SHP77 treated with DMSO at 0.1 percent for 48 hours (cell line): ENCODE measurements at places on chromosomes 1 and 21.

- no peak for DNase-seq
Measured at GRCh38 chr1:166172106-166172505, 5.3 kb upstream of the FAM78B start.

DNA sequence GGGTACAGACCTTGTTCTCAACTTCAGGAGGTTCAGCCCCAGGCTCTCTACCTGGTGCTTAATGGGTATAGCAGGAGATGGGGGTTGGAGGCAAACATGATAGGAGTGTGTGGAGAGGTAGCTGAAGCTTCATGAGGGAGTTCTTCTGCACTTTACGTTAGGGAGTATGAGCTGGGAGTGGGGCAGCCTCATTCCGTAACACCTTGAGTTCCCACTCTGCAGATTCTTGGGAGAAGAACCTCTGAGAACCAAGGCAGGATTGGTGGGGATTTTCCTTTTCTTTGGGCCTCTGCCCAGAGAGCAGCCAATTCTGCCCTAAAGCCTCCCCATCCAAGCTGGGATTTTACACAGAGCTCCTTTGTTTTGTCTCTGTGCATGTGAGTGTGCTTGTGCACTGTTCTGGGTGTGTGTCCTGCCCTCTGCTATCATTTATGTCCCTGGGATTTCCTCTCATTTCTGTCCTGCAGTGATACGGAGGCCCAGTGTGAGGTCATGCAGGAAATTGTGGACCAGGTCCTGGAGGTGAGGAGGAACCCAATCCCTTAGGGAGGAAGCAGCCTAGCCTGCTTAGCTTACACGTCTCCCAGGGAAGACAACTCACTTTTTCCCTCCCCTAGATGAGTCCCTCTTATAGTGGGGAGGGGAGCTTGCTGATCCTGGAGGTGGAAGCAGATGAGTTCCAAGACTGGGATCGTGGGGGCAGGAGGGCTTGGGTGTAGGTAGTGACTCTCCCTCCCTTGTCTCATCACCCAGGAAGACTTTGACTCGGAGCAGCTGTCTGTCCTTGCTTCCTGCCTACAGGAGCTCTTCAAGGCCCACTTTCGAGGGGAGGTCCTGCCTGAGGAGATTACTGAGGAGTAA lies 11.6 kb upstream of the SLC27A3 start:
- no peak for DNase-seq

- no peak for DNase-seq
Measured at GRCh38 chr1:98565951-98566350, 95.6 kb upstream of the SNX7 start.

GRCh38 chr1:6157528-6158174 lies 22.5 kb downstream of the CHD5 start:
- DNase-seq, result peak; percentile 60

GRCh38 chr1:84133479-84133878 lies 10.6 kb upstream of the PRKACB start:
- DNase-seq, result no peak

GRCh38 chr1:32893198-32894018 lies 7.1 kb downstream of the HPCA start:
- DNase-seq, result no peak

GRCh38 chr1:61149010-61149860 lies 66.9 kb downstream of the NFIA start:
- no peak for DNase-seq

DNA sequence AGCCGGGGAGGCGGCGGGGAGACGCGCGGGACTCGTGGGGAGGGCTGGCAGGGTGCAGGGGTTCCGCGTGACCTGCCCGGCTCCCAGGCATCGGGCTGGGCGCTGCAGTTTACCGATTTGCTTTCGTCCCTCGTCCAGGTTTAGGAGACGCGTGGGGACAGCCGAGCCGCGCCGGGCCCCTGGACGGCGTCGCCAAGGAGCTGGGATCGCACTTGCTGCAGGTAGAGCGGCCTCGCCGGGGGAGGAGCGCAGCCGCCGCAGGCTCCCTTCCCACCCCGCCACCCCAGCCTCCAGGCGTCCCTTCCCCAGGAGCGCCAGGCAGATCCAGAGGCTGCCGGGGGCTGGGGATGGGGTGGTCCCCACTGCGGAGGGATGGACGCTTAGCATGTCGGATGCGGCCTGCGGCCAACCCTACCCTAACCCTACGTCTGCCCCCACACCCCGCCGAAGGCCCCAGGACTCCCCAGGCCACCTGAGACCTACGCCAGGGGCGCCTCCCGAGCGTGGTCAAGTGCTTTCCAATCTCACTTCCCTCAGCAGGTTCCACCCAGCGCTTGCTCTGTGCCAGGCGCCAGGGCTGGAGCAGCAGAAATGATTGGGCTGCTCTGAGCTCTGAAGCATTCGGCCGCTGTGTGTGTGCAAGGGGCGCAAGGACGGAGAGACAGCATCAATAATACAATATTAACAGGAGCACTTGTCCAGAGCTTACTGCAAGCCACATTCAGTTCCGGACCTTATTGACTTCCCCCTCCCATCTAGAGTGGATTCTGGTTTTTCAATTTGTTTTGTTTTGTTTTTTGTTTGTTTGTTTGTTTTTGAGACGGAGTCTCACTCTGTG lies 10.3 kb downstream of the SIM2 start:
- no peak for DNase-seq

DNA sequence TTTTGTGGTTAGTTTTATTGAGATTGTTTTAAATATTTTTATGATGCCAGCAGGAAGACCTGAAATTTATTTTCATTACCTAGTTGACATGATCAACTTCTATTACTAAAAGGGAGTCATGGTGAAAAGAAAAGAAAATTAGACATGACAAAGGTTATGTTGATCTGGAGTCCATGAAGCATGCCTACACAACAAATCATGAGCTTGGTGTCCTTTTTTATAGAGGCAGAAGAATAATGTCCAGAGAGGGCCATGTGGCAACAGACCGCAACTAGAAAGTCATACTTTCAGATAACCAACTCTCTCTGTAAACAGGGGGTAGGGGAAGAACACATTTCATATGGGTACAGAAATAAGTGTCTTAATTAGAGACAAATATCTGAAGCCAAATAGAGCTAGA lies 175.5 kb upstream of the HOOK1 start:
- DNase-seq, result no peak

GRCh38 chr1:83546874-83547273 lies 452.1 kb downstream of the TTLL7 start:
- no peak for DNase-seq

GRCh38 chr1:42158189-42158588 lies 5.0 kb downstream of the GUCA2B start:
- no peak for DNase-seq

- DNase-seq, result no peak
Measured at GRCh38 chr1:90400131-90400530, 317.0 kb downstream of the BARHL2 start.

DNA sequence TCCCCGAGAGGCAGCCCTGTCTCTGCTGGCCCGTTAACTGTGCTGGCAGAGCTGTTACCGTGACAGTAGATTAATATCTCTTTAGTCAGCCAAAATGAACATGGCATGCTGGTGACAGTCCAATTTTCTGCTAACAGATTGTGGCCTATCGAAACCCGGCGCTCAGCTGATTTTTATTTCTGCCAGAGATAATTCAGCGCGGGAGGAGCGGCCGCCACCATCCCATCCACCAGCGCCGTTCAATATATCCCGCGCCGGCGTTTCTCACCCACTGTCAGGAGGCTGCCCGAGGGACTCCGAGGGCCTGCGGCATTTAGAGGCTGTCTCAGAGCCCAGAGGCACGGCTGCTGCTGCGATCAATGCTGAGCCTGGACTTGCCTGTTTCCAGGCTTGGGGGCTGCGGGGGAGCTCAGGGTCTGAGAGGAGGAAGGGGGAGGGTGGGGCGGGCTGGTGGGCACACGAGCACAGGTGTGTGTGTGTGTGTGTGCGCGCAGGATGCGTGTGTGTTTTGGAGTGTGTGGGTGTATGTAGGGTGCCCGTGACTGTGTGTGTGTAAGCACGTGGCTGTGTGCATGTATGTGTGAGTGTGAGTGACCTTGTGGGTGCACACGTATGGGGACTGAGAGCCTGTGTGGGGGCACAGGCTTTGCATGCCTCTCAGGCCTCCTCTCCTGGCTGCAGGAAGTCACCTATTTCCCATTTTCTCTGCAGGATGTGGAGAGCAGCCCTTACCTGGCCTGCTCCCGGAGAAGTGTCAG lies 109.7 kb upstream of the ACTRT2 start:
- DNase-seq, result no peak

GRCh38 chr1:67572594-67573221 lies 112.3 kb upstream of the GADD45A start:
- no peak for DNase-seq

- DNase-seq, result no peak
Measured at GRCh38 chr1:162218546-162218945, 149.1 kb downstream of the NOS1AP start.

DNA sequence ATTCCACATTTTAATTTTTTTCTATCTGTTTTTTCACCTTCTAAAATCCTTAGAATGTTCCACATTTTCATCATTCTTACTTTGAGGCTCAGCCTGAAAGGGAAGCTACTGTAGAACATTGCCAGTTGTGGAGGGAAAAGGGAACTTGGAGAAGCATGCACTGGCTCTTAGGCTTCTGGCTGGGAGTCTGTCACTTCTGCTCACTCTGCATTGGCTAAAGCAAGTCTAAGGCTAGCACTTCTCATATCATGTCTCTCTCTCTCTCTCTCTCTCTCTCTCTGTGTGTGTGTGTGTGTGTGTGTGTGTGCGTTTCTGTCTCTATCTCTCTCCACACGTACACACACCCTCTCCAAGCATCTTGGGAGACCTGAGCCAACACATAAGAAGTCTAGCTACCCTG lies 49.6 kb upstream of the ADAR start:
- DNase-seq, result no peak

DNA sequence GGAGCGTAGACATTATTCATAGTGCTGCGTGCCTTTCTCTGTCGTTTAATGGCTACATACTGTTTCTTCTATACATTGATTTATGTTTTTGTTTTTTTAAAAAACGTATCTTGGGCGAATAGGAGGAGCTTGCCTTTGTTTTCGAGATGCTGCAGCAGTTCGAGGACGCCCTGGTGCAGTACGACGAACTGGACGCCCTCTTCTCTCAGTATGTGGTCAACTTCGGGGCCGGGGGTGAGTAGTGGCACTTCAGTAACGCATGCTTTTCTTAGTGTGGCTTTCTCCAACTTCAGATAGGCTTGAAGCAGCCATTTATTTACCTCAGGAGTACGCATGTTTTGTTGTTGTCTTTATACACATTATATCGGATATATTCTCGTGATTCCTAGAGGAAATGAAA lies 46.9 kb downstream of the TRAPPC10 start:
- DNase-seq, result no peak

DNA sequence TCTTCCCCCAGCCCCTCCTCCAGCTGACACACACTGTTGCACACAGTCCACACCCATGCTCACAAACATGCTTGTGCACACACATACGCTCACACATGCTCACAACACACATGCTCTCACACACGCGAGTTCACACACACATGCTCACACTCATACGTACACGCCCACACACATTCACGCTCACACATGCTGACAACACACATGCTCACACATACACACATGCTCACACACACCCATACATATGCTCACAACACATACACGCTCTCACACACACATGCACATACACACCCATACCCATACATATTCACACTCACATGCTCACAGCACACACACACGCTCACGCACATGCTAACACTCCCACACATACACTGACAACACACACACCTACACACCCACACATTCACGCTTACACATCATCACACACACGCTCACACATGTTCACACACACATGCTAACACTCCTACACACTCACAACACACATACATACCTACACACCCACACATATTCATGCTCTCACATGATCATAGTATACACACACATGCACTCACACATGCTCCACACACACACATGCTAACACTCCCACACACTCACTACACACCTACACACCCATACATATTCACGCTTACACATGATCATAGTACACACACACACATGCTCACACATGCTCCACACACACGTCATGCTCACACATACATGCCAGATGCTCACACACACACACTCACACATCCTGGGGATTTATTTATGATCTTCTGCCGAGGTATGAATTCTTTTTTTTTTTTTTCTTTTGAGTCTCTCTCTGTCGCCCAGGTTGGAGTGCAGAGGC lies 10.7 kb downstream of the DRAXIN start:
- no peak for DNase-seq

- no peak for DNase-seq
Measured at GRCh38 chr1:62688687-62689085, 500 bp upstream of the DOCK7 start.

DNA sequence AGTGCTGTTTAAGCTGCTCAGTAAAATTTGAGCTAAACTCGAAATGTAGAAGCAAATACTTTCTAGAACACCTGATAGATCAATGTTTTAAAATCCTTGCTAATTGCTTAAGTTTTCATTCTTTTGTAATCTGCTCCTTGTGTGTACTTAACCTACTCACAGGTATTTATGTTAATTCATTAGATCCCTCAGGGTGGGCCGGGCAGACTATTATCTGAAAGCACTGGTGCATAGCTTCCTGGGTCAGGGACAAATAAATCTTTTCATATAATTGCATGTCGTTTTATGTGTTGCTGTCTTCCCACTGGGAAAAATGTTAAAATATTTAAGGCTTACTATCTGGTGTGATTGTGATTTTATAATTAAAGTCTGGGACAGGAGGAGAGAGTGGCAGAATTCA lies 440.5 kb downstream of the SMYD3 start:
- DNase-seq, result no peak

DNA sequence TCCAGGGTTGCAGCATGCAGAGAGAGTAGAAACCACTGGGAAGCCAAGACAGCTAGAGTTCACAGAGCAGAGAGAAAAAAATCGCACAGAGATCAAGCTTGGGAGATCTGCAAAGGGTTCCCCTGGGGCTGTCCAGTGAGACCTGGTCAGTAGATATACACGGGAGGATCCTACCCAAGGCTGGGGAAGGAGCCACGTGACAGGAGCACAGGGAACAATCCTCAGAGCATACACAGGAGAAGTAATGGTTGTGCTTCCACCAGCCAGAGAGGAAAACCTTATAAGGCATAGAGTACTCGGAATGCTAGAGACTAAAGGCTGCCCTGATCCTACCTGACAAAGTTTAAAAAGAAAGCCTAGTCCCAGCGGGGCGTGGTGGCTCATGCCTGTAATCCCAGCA lies 53.9 kb downstream of the GABPA start:
- DNase-seq, result no peak

DNA sequence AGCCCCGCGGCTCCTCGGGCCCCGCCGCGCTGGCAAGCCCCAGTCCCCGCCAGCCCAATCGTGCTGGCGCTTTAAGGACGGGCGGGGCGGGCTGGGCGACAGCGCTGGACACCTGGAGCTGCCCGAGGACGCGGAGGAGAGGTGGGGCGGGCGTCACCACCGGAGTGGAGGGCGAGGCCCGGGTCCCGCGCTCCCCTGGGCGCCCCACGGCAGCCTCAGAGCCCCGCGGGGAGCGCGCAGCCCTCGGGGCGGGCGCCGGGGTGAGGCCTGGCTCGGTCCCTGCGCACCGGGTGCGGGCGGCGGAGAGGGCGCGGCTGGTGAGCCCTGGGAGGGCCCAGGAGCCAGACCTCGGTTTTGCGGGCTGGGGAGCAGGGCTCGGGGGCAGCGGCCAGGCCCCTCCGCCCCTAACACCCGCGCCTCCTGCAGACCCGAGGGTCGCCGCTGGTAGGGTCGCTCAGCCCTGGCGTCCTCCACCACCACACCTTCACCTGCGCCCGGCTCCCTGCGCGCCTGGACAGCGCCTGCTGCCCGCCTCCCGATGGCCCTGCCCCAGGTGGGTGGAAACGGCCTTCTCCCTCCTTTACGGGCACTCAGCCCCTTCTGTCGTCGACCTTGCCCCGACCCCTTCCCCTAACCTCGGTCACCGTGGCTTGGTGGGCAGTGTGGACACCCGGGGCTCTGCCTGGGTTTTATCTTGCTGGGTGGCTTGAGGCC lies at the start of gene TMEM61:
TSS of gene TMEM61 (plus strand) at position 101 of the 714 bp plus-strand sequence. CDS start at position 539, 438 bp downstream.
- DNase-seq, result no peak
